ENCODE measurements at places on chromosomes 2 and 18. TPM values are rescaled to one million over a fixed set of nuclear protein-coding genes. Genes with fewer than 3 reads are reported as not detected.
A peak's percentile ranks its signal among the peaks of the same experiment; 100 is the strongest.

The WNT10A gene
- polyA plus RNA-seq = 6.6 TPM

GRCh38 chr2:79640001-79640400, 127.2 kb downstream of the CTNNA2 start:
- H3K27me3 ChIP-seq = no peaks in the 10 kb centered on the region
- no peak overlapping the region for H3K4me3 ChIP-seq
- no peak overlapping the region for H3K27ac ChIP-seq

DNA sequence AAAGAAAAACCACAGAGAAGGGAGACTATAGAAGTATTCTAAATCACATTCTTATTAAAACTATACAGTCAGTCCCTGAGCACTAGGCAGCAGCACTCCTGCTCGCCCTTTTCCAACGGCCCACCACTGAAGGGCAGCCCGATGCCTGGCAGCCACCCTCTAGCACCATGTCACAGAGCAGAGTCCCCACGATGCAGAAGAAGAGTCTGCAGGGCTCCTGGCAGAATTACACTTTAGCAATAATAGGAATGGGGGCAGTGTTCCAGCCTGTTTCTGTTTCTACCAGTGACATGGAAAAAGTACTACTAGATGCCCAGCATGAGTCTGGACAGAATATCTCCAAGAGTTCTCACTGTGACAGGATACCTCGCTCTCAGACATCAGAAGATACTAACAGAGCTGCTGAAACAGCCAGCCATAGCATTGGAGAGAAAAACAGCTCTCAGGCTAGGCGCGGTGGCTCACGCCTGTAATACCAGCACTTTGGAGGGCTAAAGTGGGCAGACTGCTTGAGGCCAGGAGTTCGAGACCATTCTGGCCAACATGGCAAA, 87.6 kb downstream of the C2orf74 start:
- no peaks in the 10 kb centered on the region for H3K36me3 ChIP-seq
- peaks cover 3% of the 10 kb centered on the region for H3K4me1 ChIP-seq
- H3K27ac ChIP-seq = no peak overlapping the region
- no peak overlapping the region for H3K4me3 ChIP-seq
- H3K27me3 ChIP-seq = no peaks in the 10 kb centered on the region
- no peak for DNase-seq

DNA sequence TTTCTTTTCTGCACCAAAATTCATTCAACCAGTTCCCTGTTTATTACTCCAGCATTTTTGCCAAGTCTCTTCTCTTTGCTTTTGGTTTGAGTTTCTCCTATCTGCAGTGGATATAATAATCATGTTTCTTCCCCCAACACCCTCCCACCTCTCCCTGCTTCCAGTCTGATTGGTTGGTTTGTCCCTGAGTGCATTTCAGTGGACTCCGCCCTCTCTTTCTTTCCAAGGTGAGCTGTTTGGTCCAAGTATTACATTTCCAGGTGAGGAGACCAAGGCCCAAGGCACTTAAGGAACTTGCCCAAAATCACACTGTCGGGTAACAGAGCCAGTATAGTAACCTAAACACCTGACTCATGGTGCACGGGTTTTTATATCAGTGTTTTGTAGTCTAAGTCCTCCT, 17.7 kb downstream of the MRO start:
- DNase-seq = no peak
- no peak overlapping the region for H3K4me3 ChIP-seq
- no peak overlapping the region for H3K27ac ChIP-seq
- no peaks in the 10 kb centered on the region for H3K4me1 ChIP-seq
- no peaks in the 10 kb centered on the region for H3K36me3 ChIP-seq

The FSIP2 gene
- 0.38 TPM for polyA plus RNA-seq

The RND3 gene
- 202 TPM for polyA plus RNA-seq

GRCh38 chr18:75121266-75121665, 87.7 kb downstream of the PTGR3 start:
- H3K27me3 ChIP-seq = no peaks in the 10 kb centered on the region
- DNase-seq = no peak
- no peak overlapping the region for H3K4me3 ChIP-seq
- no peaks in the 10 kb centered on the region for H3K36me3 ChIP-seq
- no peak overlapping the region for H3K27ac ChIP-seq

DNA sequence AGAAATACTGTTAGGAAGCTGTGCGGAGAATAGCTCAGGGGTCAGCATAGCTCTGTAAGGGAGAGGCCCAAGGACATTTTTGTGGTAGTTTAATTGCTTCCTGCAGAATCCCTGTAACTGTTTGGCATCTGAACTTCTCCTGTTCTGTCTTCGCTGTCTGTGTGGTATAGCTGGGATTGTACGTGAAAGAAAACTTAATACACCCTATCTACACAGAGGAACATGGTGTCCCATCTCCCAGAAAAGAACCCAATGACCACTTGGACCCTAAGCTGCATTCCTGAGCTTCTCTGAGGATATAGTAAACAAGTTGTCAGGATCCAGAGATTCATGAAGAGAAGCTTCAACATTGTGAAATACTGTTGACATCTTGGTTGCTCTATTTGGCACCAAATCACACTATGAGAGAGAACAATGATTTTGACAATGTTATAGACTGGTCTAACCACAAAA, 81.3 kb downstream of the CDC42EP3 start:
- H3K36me3 ChIP-seq = no peaks in the 10 kb centered on the region
- H3K27ac ChIP-seq = no peak overlapping the region

- peak overlapping the region; percentile 12 for H3K27ac ChIP-seq
- no peaks in the 10 kb centered on the region for H3K36me3 ChIP-seq
- H3K4me3 ChIP-seq = no peak overlapping the region
- no peaks in the 10 kb centered on the region for H3K27me3 ChIP-seq
- no peak for DNase-seq
Observed at GRCh38 chr2:111662771-111663470, 221.1 kb downstream of the ANAPC1 start.

DNA sequence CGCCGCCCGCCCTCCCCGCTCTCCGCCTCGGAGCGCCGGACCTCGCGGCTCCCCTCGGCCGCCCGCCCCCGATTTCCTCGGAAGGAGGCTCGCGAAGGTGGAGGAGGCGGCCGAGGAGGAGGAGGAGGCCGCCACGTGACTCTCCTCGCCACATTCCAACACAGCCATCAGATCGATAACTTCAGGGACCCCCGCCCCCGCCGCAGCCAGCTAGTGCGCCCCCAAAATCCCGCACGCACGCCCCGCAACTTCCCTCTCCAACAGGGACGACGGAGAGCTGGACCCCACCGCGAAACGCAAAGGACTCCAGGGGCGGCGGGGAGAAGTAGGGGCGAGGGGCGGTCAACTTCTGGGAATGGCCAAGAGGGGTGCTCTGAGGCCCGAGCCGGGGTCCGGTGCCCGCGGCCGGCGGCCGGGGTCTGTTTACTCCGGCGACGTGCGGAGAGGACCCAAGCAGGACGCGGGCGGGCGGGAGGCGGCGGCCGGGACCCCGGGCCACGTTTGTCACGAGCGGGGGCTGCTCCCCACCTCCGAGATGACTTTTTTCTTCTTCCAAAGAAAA, 2.0 kb downstream of the ZNF521 start:
- peaks cover 41% of the 10 kb centered on the region for H3K27me3 ChIP-seq
- no peak for DNase-seq
- no peaks in the 10 kb centered on the region for H3K36me3 ChIP-seq
- no peak overlapping the region for H3K4me3 ChIP-seq
- no peak overlapping the region for H3K27ac ChIP-seq
- peaks cover 12% of the 10 kb centered on the region for H3K4me1 ChIP-seq

DNA sequence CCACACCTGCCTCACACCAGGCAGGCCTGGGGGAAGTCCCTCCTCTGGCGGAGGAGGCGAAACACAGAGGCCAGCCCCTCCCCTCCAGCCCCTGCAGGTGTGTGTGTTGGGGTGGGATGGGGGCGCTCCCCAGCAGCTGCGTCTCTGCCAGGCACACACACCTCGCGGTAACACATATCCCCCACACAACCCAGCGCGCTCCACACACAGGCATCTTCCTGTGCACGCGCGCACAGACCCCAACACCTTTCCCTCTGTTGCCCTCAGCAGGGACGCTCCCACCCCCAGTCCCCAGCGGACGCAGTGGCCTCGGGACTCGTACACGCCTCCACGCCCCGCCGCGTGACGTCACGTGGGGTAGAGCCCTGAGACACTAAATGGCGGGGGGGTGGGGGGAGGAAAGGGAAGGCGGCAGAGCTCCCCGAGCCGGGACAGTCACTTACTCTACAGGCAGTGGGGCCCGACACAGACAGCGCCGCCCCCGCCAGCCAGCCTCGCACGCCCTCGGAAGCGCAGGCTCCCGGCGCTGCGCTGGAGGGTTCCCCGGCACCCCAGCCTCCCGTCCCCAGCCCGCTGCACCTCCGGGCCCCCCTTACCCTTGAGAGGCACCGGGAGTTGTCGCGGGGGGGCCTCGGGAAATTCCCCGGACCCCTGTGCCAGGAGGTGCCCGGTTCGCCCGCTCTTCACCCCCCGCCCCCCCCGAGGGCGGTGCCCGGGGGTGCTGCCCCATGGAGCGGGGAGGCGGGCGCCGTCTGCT, at the start of gene WNT10A:
Gene WNT10A (plus strand): TSS at position 751 of the 757 bp plus-strand sequence. CDS start 144 bp downstream, outside the sequence.
- H3K4me3 ChIP-seq = peak within 1 kb of the TSS; percentile 45
- H3K27ac ChIP-seq = no peak within 1 kb of the TSS
- no peak for DNase-seq
- no peaks in the 10 kb centered on the region for H3K36me3 ChIP-seq

DNA sequence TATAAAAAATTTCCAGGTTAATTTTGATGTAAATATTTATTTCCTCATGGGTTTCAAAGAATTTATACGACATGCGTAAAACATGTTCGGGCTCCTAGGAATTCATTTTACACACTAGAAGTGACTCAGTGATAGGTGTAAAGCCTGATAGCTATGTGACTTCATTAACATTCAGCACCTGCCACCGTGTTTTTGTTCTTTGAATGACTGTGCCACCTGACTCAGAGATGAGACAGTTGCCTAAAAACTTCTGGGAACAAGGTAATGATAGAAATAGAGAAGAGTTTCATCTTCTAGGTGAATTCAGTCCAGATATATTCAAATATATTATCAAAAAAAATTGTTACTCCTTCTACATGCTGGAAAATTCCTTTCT, 10.0 kb downstream of the IL1R2 start:
- H3K4me1 ChIP-seq = peaks cover 65% of the 10 kb centered on the region
- DNase-seq = peak; percentile 68
- peak overlapping the region; percentile 97 for H3K27ac ChIP-seq
- no peaks in the 10 kb centered on the region for H3K27me3 ChIP-seq

The PLEKHB2 gene
- polyA plus RNA-seq = 75.5 TPM

DNA sequence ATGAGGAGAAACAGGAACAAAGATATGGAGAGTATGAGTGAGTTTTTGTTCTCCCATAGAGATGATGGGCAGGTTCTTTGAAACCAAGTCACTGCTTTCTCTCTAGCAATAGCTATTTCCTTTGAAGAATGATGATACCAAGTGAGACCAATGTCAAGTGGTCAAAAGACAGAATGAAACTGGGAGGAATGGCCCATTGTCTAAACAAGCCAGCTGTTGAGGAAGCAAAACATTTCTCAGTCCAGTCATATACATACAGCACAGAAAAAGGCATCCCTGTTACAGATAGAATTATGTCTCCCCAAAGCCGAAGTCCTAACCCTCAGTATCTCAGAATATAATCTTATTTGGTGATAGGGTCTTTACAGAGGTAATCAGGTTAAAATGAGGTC, 66.1 kb upstream of the EPC2 start:
- no peak overlapping the region for H3K27ac ChIP-seq
- peaks cover 13% of the 10 kb centered on the region for H3K4me1 ChIP-seq
- DNase-seq = no peak
- no peaks in the 10 kb centered on the region for H3K36me3 ChIP-seq
- H3K27me3 ChIP-seq = peaks cover 9% of the 10 kb centered on the region

DNA sequence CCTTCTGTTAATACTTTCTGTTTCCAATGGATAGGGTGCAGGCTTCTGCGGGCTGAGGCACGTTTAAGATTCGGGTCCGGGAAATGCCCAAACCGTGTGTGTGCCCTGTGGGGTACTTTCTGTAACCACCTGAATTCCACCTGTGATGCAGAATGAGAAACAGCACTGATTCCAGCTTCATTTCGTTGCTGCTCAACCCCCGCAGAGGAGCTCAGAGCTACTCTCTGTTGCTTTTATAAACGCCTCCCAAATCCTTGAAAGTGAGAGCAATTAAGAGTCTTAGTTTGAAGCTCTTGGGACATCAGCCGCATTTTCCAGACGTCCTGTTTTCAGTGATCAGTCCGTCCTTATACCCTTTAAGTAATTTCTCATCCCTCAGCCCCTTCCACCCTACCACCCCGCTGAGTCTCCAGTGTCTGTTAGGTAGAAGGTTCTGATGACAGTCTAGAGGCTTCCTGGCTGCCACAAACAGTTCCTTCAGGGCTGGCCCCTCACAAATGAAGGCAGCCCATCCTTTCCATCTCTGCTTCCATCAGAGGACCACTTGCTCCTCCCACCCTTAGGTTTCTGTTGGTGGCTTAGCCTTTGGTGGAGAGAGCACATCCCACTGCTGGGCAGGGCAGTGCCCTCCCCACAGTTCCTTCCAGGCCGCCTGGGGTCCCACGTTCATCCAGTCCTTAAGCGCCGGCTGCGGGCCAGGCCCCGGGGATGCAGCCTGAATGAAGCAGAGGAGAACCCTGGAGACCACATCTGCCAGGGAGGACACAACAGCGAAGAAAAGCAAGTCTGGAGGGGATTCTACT, 230.1 kb downstream of the SEPTIN10 start:
- no peaks in the 10 kb centered on the region for H3K36me3 ChIP-seq
- DNase-seq = no peak
- peaks cover 9% of the 10 kb centered on the region for H3K4me1 ChIP-seq
- H3K27me3 ChIP-seq = peaks cover 23% of the 10 kb centered on the region
- no peak overlapping the region for H3K27ac ChIP-seq

The AAMP gene
- polyA plus RNA-seq = 76.3 TPM

- no peaks in the 10 kb centered on the region for H3K36me3 ChIP-seq
- no peak overlapping the region for H3K27ac ChIP-seq
- peaks cover 8% of the 10 kb centered on the region for H3K27me3 ChIP-seq
Observed at GRCh38 chr2:199751492-199752120, 99.4 kb downstream of the FTCDNL1 start.

The ATRAID gene
- 168 TPM for polyA plus RNA-seq

DNA sequence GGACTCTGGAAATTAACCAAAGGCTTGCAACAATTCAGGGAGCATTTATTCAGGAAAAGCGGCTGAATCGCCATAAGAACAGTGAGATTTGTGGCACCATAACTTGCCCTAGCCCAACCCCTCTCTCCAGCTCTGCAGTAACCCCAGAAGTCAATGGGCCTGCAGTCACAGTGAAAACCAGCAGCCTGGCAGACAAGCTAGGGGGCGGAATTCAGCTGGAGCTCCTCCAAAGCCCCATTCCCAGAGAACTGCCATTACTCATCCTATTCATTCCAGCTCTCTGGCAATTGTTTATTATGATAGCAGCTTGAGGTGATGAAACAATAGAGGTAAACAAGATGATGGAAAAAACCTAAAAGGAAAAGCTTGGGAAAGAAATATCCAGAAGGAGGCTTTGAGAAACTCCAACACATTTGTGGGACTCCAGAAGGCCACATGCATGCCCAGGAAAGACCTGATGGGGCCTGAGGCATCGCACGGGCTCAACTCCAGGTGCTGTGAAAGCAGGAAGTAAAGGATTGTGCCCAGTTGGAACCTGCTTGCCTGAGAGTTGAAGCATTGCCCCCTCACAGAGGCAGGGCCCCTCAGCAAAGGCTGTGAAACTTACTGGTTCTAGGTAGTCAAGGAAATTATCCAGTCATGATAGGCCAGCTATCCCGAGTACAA, 126.7 kb downstream of the TWIST2 start:
- H3K4me1 ChIP-seq = peaks cover 18% of the 10 kb centered on the region
- H3K27ac ChIP-seq = peak overlapping the region; percentile 0
- H3K36me3 ChIP-seq = no peaks in the 10 kb centered on the region
- H3K27me3 ChIP-seq = peaks cover 4% of the 10 kb centered on the region
- peak; percentile 21 for DNase-seq
- H3K4me3 ChIP-seq = no peak overlapping the region

- H3K27me3 ChIP-seq = no peaks in the 10 kb centered on the region
- no peaks in the 10 kb centered on the region for H3K4me1 ChIP-seq
- H3K27ac ChIP-seq = no peak overlapping the region
- DNase-seq = no peak
- no peaks in the 10 kb centered on the region for H3K36me3 ChIP-seq
Observed at GRCh38 chr2:203804070-203804469, 63.5 kb upstream of the CTLA4 start.

Data from keratinocyte (primary cell).